ENCODE measurements at places on chromosomes 2 and 18. TPM values are rescaled to one million over a fixed set of nuclear protein-coding genes. Genes with fewer than 3 reads are reported as not detected.

DNA sequence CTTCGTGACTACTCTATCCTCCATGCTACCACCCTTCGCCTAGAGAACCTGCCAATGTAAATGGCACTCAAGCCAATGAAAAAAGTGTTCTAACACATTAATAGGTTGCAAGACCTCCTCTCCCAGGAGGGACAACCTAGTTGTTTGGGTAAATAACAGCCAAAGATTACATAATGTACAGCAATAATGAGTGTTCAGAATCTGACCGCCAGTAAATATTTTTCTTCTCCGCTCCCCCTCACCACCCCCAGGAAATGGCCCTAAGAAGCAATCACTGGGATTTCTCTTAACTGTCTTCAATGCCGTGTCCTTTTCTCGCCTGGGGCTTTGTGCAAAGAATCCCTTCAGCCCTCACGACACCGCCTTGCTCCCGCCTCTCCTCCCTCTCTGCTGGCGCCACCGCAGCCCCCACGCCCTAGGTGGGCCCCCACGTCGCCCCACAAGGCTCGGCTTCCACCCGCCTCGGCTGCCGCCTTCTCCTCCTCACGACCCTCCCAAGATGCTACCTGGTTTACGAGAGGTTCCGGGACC lies 458 bp downstream of the HYCC2 start:
- H3K4me3 ChIP-seq, result peak overlapping the region; percentile 82
- no peaks in the 10 kb centered on the region for H3K36me3 ChIP-seq
- peaks cover 64% of the 10 kb centered on the region for H3K4me1 ChIP-seq

GRCh38 chr18:8619835-8620577 lies 10.8 kb downstream of the RAB12 start:
- H3K4me3 ChIP-seq, result no peak overlapping the region
- peaks cover 40% of the 10 kb centered on the region for H3K4me1 ChIP-seq
- no peak overlapping the region for H3K27ac ChIP-seq
- no peaks in the 10 kb centered on the region for H3K36me3 ChIP-seq
- no peaks in the 10 kb centered on the region for H3K27me3 ChIP-seq

GRCh38 chr18:3540805-3541548 lies 91.0 kb downstream of the TGIF1 start:
- peaks cover 4% of the 10 kb centered on the region for H3K4me1 ChIP-seq
- no peaks in the 10 kb centered on the region for H3K27me3 ChIP-seq
- peak; percentile 74 for DNase-seq

- no peaks in the 10 kb centered on the region for H3K27me3 ChIP-seq
- no peak for DNase-seq
- no peak overlapping the region for H3K27ac ChIP-seq
- no peak overlapping the region for H3K4me3 ChIP-seq
- H3K4me1 ChIP-seq, result no peaks in the 10 kb centered on the region
- no peaks in the 10 kb centered on the region for H3K36me3 ChIP-seq
Observed at GRCh38 chr18:73848656-73849055, 299.0 kb downstream of the FBXO15 start.

DNA sequence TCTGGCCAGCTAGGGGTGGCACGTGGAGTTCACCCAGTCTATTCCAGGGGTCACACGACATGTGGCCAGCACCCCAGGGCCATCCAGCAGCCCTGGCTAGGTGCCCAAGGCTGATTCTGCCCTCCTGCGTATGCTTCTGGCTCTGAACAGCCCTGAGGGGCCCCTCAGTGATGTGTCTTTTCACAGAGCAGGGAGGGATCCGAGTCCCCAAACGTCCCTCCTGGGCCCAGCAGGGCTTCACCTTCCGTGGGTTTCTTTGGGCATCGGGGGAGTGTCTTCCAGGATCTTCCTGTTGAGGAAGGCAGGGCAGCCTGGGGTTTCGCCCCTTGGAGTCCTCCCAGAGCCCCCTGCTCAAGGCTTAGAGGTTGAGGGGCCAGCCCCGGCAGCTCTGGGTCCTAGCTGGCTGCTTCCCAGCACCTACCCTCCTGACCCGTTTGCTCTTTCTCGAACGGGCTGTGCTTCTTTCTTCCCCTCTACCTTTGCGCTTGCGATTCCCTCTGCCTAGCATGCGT lies 165.9 kb downstream of the DYSF start:
- H3K27me3 ChIP-seq, result no peaks in the 10 kb centered on the region
- no peaks in the 10 kb centered on the region for H3K36me3 ChIP-seq
- DNase-seq, result no peak
- no peak overlapping the region for H3K27ac ChIP-seq
- no peak overlapping the region for H3K4me3 ChIP-seq
- peaks cover 7% of the 10 kb centered on the region for H3K4me1 ChIP-seq

- H3K4me3 ChIP-seq, result no peak overlapping the region
- H3K27ac ChIP-seq, result no peak overlapping the region
Observed at GRCh38 chr18:31269566-31269965, 48.4 kb upstream of the DSG1 start.

DNA sequence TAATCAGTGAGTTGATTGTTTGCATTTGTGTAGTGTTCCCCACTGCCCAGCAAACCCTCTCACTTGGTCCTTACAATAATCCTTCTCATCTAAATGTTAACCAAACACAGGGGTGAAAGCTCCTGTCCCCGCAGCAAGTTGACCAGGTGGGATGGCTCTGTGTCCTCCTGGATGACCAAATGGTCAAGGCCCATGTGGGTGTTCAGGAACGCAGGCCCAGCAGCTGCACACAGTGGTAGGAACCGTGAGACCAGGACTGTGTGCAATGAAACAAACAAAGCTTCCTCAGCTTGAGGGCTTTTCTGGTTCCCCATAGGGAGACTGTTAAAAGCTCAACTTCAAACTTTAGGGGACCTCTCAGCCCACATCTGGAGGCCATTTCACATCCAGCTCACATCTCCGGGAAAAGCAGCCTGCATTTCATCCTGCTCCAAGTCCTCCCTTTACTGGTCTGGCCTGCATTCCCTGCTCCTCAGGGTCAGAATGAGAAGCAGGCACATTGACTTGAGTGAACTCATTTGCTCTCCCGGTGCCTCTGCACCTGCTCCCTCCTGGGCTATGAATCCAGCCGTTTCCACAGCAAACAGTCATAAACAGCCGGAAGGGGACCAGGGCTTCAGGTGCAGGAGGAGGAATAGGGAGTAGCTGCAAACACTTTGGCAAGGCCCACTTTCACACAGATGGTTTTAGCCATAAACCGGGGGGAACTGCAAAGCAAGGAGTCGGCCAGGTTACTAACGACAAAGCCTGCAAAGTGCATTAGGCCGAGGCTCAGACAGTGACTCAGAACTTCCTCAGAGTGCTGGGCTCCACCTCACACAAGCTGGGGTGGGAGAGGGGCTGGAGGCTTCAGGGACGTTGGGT lies 144.7 kb downstream of the CAPN13 start:
- H3K27me3 ChIP-seq, result no peaks in the 10 kb centered on the region
- no peak overlapping the region for H3K4me3 ChIP-seq
- DNase-seq, result no peak
- no peaks in the 10 kb centered on the region for H3K36me3 ChIP-seq
- H3K27ac ChIP-seq, result no peak overlapping the region

GRCh38 chr2:8456151-8457091 lies 225.4 kb upstream of the ID2 start:
- peak overlapping the region; percentile 16 for H3K27ac ChIP-seq
- no peaks in the 10 kb centered on the region for H3K36me3 ChIP-seq
- no peak for DNase-seq
- peaks cover 26% of the 10 kb centered on the region for H3K27me3 ChIP-seq
- peaks cover 23% of the 10 kb centered on the region for H3K4me1 ChIP-seq

DNA sequence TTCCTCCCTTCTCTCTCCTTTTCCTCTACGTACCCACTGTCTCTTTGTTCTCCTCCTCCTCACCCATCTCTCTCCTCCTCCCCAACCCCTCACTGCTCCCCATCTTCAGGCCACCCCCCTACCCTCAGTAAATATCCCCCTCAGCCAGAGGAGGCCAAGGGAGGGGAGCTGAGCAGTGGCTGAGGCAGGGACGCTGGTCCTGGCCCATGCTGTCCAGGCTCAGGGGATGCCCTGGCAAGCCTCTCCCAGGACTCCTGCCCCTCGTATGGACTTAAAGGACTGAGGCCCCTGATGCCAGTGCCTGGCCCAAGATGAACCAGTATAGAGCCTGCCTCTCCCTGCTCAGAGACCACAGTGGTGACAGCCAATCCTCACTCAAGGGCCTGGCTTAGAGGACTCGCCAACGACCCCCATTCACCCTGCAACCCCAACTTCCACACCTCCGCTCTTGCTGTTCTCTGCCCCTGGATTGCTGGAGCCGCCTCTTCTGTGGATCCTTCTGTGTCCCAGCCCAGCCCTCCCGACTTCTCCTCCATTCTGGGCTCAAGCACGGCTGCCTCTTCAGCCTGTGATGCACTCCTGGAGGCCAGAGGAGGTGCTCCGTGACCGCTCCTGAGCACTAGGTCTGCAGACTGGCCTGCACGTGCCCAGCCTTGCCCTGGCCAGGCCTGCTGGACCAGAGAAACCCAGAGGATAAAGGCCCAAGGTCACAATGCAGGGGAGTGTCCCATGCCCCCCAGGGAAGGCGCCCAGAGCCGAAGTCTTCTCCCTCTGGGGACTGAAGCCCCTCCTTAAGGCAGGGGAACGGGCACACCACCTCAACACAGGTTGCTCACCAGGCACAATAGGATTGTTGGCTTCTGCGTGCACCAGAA lies 9.5 kb upstream of the DUSP2 start:
- no peaks in the 10 kb centered on the region for H3K4me1 ChIP-seq
- no peak overlapping the region for H3K4me3 ChIP-seq
- H3K27ac ChIP-seq, result no peak overlapping the region
- H3K27me3 ChIP-seq, result no peaks in the 10 kb centered on the region

DNA sequence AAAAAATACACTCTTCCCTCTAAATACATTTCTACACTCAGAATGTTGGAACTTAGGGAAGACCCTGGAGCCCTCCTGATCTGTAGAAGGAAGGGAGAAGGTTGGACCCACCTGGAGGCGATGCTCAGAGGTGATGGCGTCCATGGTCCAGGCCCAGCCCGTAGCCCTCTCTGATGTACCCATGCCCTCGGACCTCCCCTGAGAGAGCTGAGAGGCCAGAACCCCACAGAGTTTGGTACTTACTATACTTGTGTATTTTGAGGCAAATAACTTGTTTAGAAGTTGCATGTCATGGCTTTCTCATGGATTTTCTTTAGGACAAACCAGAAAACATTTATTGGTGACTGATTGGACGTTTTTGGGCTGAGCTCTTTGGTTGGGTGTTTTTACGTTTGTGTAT lies 10.5 kb downstream of the CTDP1 start:
- peaks cover 6% of the 10 kb centered on the region for H3K36me3 ChIP-seq
- DNase-seq, result peak; percentile 37
- no peaks in the 10 kb centered on the region for H3K27me3 ChIP-seq
- H3K27ac ChIP-seq, result no peak overlapping the region
- H3K4me3 ChIP-seq, result no peak overlapping the region
- H3K4me1 ChIP-seq, result peaks cover 16% of the 10 kb centered on the region

DNA sequence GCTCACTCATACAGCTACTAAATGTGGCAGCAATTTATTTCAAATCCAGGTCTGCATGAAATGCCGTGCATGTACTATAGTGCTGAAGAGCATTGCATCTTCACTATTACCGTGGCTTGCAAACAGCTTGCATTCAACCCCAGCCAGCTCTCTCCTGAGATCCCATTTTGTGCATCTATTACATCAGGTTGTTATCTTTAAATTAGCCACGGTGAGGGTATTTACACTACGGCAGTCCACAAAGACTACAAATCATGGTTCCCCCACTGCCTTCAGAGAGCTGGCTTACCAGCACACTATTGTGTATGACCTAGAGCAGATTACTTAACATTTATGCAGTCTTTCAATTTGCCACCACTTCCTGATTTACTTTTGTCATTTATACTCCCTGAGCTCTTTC lies 621.3 kb upstream of the LRATD1 start:
- no peaks in the 10 kb centered on the region for H3K27me3 ChIP-seq
- no peak overlapping the region for H3K27ac ChIP-seq
- no peaks in the 10 kb centered on the region for H3K4me1 ChIP-seq
- DNase-seq, result no peak

DNA sequence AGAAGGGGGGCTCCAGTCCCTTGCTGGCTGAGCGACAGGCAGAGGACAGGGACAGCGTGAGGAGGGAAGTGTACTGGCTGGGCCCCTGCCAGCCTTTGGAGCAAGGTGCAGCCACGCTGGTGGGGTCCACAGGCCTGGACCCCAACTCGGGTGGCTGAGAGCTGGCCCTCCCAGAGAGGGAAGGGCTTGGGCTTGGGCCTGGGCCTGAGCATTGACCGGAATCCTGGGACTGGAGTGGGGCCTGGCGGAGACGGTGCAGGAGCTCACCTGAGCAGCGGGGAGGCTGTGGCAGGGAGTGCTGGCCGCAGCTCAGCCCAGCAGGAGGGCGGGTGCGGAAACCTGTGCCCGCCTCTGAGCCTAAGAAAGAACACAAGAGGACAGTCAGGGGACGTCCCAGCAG lies 27.9 kb downstream of the KCNIP3 start:
- no peaks in the 10 kb centered on the region for H3K27me3 ChIP-seq
- no peaks in the 10 kb centered on the region for H3K4me1 ChIP-seq
- no peak for DNase-seq
- H3K4me3 ChIP-seq, result no peak overlapping the region

DNA sequence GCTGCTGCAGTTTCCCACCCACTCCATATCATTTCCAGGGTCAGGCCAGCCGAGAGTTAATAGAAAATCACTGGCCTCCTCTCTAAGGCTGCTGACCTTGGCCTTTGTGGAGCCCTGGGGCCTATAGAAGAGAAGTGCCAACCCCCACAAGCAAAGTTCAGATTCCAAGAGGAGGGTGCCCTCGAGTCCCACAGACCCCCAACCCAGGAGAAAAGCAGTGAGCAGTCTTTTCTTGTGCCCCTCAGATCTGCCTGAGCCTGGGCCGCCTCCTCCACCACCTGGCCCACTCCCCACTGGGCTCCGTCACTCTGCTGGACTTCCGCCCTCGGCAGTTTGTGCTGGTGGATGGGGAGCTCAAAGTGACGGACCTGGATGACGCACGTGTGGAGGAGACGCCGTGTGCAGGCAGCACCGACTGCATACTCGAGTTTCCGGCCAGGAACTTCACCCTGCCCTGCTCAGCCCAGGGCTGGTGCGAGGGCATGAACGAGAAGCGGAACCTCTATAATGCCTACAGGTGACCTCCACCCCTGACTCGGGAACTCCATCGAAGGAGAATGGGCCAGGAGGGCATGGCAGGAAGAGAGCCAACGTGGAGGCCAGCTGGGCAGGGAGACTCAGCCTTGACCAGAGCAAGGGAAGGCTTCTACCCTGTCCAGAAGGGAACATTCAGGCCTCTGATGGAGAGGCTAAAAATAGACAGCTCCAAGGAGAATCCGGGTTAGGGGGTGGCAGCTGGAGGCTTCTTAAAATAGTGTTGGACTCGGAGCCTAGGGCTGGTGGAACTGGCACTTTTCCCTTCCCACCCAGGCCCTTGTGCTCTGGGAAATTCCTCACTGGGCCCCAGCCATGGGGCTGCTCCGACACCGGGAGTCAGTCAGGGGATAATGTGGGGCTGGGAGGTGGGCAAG lies 6.2 kb downstream of the PKDCC start:
- no peak for DNase-seq
- no peak overlapping the region for H3K4me3 ChIP-seq
- peaks cover 17% of the 10 kb centered on the region for H3K27me3 ChIP-seq
- no peaks in the 10 kb centered on the region for H3K4me1 ChIP-seq

- H3K4me3 ChIP-seq, result no peak overlapping the region
- H3K4me1 ChIP-seq, result no peaks in the 10 kb centered on the region
- no peak overlapping the region for H3K27ac ChIP-seq
- H3K27me3 ChIP-seq, result no peaks in the 10 kb centered on the region
Observed at GRCh38 chr2:227834423-227834822, 20.8 kb downstream of the CCL20 start.

- no peak overlapping the region for H3K27ac ChIP-seq
- no peaks in the 10 kb centered on the region for H3K36me3 ChIP-seq
- no peaks in the 10 kb centered on the region for H3K4me1 ChIP-seq
- no peak for DNase-seq
- no peaks in the 10 kb centered on the region for H3K27me3 ChIP-seq
Observed at GRCh38 chr18:62487161-62487560, 35.7 kb upstream of the ZCCHC2 start.

The EFR3B gene
- total RNA-seq, result 2.4 TPM

The GKN2 gene
- 130 TPM for total RNA-seq

The CFC1 gene
- not detected for total RNA-seq

The FAM110C gene
- total RNA-seq, result 5.5 TPM

The POTEJ gene
- total RNA-seq, result not detected

The M1AP gene
- 1.1 TPM for total RNA-seq

The KCNIP3 gene
- total RNA-seq, result 3.2 TPM

The PTGR3 gene
- total RNA-seq, result 30.4 TPM

Data from left lung (tissue), 14 donors.